Globus pallidus (tissue), 1 donor: ENCODE measurements at places on chromosomes 16 and 17.

- no peak for DNase-seq
Measured at GRCh38 chr16:19186408-19186807, 18.4 kb downstream of the SYT17 start.

GRCh38 chr16:10180771-10181163 is 1.5 kb downstream of the GRIN2A start:
- DNase-seq: peak; percentile 34

DNA sequence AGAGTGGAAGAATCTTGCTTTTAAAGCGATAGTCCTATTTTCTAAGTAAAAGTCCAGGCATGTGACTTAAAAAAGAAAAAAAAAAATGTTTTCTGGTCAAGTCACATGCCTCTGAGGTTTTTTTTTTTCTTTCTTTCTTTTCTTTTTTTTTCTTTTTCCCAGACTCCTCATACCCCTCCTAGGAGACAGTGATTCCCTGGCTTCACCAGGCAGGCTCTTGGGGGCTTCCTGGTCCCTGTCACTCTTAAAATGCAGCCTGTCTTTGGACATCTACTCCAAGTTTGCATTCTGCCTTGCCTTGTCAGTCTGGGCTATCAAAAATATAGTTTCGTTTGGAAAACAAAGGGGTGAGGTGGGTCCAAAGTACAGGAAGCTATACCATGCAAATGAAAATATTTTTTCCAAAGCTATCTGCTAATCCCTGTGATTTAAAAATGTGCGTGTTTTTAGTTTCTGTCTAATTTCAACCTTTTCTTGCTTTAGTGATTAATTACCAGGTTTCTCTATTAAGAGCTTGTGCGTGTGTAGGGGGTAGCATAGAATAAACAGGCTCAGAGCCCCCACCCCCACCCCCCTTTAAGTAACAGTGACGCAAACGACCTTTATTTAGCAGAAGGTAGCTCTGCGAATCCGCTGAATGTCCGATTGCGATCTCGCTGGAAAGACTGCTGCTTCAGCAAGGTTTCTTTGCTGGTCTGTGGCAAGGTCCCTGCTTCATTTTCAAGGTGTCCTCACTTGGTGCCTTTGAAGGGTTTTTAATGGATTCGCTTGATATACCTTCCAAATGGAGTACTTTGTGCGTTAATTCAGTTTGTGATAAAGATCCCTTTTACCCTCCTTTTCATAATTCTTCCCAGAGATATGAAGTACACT is 510.2 kb downstream of the WWOX start:
- no peak for DNase-seq

- DNase-seq: no peak
Measured at GRCh38 chr17:44865931-44866330, 18.2 kb downstream of the HIGD1B start.

- no peak for DNase-seq
Measured at GRCh38 chr17:3978421-3979289, 14.4 kb upstream of the ATP2A3 start.

GRCh38 chr16:87963400-87963799 is 12.2 kb downstream of the BANP start:
- DNase-seq: no peak

DNA sequence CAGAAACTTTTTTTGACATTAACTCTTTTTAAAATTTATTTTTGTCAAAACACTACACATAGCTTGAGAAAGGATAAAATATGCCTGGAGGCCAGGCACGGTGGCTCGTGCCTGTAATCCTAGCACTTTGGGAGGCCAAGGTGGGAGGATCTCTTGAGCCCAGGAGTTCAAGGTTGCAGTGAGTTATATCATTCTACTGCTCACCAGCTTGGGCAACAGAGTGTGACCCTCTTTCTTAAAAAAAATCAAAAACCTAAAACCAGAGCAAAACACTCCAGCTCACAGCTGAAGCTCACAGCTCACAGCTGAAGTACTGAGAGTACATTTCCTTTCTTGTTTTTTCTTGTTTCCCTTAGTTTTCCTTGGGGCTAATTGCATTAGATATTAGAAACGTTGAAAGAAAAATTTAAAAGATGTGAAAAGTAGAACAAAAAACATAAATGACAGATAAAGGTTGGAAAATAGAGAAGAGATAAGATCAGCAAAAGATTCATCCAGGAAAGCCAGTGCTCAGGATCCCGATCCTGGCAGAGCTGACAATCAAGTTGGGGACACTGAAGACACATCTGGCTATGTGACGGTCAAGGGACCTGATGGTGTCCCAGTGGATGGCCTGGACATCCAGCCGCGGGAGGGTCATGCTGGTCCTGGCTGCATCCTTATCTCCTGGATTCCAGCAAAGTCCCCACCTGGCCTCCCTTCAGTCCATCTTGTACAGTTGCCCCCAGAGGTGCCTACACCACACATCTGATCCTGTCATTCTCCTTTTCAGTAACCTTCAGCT is 9.8 kb downstream of the CHST6 start:
- no peak for DNase-seq

DNA sequence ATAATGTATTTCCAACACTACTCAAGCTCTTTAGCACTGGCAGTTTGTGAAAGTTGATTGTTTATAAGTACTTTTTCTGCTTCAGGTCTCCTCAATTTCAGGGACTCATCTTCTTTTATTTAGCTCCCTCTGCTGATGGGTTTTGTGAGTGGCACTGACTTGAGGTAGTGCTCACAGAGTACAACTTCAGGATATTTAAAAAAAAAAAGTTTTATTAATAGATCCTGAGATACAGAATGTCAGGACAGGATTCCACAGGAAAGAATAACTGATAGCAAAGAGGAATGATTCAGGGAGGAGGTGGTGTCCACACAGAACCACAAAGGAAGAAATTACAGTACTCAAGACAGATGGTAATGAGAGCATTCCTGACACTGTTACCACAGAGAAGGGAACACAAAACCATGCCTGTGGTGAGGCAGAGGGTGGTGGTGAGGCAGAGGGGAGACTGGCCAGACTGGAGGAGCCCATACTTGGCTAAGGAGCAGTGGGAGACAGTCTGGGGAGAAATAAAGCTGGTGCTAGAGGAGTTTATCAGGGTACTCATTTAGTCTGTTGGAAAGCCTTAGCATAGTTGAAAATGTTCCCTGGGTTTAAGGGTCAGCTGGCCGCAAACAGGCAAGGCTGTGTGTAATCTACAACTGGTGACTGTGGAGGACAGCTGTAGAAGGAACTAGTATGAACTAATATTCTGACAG is 63.7 kb downstream of the SPAG9 start:
- peak; percentile 83 for DNase-seq

DNA sequence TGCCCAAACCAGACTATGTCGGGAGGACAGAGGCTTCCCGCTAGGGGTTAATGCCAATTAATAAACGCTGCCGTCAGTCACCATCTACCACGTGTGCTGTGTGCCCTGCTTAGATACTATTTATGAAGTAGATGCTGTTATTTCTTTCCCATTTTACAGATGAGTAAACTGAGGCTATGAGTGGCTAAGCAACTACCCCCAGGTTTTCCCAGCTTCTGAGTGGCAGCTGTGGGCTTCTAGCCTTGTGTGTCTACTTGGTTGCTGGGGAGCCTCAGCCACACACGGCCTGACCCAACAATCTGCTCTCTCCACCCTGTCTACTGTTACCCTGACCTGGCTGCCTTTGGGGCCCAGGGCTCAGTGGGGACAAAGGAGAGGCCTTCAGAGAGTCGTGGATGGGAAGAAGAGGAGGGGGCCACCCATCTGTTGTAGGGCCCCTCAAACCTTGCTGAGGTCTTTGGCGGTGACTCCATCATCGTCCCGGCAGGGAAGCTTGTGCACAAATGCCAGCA is 7.1 kb downstream of the GIT1 start:
- DNase-seq: no peak

- DNase-seq: no peak
Measured at GRCh38 chr17:27207073-27207513, 86.8 kb upstream of the WSB1 start.

DNA sequence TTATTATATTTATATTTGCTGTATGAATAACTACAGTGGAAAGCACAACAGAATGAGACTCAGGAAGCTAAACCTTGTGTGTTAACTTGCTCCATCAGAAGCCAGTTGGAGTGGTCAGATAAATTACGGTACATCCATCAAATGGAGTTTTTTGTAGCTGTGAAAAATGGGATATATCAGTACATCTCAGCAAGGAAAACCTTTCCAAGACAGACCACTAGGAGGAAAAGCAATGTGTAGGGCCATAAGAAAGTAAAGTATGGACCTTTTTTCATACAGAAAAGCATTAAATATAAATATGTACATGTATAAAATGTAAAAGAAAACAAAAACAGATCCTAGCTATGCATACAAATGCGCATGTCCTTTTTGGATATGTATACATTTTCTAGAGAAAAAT is 403.8 kb upstream of the CDH11 start:
- DNase-seq: no peak

DNA sequence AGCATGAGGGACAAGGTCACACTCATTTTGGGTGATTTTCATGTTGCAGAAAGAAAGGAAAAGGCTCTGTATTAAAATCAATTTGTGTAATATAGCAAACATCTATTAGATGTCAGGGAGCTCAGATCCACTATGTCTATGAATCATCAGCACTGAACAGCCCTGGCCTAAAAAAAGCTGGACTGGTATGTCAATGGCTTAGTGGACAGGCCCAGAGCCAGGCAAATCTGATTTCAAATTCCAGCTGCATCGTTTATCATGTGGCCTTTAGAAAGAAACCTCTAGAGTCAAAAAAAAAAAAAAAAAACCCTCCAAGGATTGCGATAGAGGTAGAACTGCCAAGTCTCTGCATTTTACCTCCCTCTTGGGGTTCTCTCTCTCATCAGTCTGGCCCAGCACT is 5.4 kb downstream of the GAS7 start:
- no peak for DNase-seq

DNA sequence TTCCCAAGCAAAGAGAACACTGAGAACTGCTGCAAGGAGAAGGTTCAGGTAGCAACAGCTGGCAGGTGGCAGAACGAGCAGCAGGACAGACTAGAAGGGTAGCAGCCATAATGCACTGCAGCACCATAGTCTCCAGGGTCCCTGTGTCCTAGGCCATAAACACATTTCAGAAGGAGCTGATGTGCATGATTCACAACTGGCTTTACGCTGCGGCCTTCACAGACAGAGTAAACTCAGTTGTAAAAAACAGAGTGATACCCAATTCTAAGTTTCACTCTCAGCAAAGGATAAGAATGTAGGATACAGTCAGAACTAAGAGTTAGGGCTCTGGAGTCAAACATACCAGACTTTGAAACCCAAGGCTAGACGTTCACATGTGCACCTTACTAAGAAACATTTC is 24.4 kb downstream of the ARHGAP17 start:
- DNase-seq: no peak

DNA sequence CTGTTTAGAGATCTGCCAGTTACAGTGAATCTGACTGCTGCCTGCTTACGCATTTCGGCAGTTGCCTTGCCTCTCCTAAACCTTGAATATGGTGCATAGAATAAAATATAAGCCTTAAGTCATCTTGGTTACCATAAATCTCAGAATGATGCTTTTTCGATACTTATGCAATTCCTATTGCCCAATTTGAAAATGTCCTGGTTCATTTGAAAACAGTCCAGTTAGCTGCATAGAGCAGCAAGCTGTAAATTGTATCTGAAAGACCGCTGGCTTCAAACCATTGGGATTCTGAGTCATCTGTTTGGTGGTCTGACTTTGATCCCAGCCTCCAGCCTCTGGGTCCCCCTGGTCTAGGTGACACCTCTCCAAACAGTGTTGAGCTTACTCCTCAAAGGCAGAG is 2.7 kb upstream of the PRKCA start:
- DNase-seq: no peak

DNA sequence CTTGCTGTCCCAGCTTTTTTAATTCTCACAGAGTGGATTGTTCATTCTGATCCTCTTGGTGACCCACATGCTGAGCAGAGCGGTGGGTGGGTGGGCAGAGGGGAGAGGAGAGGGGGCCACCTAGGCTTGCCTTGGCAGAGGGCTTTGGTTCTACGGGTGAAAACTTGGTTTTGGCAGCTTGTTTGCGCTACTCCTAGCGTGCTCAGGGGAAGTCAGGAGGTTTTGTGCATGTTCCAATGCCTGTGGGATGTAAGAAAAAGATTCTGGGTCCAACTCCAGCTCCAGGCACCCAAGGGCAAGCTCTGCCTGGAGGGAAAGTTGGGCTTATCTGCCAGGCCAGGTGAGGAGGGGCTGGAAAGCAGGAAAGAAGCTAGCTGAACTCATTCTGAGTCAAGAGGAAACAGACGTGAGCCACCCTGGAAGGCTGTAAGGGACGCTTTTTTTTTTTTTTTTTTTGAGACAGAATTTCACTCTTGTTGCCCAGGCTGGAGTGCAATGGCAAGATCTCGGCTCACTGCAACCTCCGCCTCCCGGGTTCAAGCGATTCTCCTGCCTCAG is 169.1 kb downstream of the WSCD1 start:
- peak; percentile 26 for DNase-seq
